ENCODE measurements at places on chromosomes 16 and 17.
A peak's percentile ranks its signal among the peaks of the same experiment; 100 is the strongest.

DNA sequence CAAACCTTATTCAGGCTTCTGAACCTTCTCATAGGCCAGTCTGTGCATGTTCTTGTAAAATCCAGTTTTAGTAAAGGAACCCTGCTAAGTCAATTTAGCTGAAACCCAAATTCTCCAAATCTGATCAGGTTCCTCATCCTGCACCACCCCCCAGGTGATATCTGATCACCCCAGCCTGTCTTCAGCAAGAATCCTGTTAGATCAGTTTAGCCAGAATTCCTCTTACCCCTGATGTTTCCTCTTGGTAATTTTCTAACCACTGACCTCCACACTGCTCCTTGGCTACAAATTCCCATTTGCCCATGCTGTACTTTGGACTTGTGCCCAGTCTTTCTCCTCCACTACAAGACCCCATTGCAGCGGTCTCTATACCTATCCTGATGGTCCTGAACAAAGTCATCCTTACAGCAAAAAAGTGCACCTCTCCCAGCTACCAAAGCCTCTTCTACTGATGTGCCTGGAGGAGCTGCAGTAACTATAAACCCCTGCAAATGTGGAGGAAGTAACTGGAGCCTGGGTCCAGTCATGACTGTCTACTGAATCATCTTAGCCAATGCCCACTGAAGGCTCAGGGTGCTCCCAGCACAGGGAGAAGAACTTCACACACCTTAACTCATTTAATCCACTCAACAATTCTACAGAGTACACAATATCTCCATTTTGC lies 23.8 kb downstream of the TEX14 start:
- DNase-seq, result no peak

GRCh38 chr16:77786186-77786847 lies 2.0 kb upstream of the VAT1L start:
- DNase-seq, result no peak

DNA sequence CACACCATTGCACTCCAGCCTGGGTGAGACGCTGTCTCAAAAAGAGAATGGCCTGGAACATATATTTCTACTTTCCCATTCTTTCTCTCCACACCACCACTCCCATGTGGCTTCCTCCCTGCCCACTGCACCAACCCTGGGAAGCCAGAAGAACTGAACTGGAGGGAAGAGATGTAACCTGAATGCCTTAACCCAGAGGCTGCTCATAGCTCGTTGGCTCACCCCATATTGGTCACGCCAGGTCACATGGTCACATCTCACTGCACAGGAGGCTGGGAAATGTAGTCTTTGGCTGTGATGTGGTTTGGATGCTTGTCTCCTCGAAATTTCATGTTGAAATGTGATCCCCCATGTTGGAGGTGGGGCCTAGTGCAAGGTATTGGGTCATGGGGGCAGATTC lies 5.9 kb upstream of the DNAH17 start:
- no peak for DNase-seq

GRCh38 chr17:28142305-28142704 lies 99.8 kb downstream of the NLK start:
- no peak for DNase-seq

DNA sequence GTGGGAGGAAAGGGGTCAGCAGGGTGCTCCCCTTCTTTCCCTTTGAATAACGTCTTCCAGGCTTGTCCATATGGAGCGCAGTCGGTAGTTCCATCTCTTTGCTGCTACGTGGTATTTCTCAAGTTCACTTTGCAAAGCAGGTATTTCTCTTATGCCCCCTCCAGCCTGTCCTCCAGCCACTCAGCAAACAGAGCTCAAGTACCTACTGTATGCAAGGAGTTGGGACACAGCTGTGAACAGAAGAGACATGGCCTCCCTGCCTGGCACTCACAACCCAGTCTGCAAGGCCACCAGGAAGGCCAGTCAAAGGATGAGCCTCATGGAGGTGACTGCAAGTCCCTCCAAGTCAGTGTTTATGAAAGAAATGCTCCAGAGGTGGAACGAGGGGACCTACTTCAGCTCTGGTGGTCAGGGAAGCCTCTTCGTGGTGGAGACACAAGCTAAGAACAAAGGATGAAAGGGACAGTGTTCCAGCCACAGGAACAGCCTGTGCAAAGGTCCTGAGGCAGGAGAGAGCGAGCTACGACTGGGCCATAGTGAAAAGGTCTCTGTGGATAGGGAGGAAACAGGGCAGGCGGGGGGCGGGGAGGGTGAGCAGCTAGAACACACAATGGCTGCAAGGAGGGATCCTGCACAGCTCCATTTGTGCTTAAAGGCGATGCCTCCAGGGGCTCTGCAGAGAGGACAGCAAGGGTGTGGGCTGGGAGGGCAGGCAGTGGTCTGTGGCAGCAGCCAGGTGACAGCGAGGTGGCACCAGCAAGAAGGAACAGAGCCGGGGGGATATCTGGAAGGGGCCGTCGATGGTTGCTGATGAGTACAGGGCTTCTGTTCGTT lies 32.6 kb downstream of the PPL start:
- DNase-seq, result no peak

DNA sequence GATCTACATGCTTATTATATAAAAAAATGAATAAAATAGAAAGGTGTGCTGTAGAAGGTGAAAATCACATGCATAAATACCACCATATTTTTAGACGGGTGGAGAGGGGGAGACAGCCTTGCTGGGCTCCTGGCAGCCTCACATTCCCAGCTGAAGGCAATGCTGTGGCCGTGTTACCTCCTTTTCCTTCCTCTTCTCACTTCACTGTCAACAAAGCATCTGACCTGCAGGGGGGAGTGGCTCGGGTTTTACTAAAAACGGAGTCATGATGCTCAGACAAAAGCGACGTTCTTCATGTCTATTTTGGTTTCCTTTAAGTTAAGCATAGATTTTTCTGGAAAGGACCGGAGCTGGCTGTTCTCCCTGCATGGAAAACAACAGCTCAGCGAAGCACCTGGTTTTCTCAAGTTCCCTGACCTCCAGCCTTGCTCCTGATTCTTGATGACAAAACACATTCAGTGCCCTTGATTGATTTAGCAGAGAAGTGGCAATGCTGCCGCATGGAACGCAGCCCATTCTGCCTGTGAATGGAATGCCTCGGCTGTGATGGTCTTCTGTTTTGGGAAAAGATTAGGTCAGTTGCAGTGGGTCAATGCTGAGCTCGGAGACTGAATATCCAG lies 5.5 kb upstream of the RPTOR start:
- DNase-seq, result no peak

GRCh38 chr17:50058296-50058953 lies 2.5 kb downstream of the ITGA3 start:
- no peak for DNase-seq

DNA sequence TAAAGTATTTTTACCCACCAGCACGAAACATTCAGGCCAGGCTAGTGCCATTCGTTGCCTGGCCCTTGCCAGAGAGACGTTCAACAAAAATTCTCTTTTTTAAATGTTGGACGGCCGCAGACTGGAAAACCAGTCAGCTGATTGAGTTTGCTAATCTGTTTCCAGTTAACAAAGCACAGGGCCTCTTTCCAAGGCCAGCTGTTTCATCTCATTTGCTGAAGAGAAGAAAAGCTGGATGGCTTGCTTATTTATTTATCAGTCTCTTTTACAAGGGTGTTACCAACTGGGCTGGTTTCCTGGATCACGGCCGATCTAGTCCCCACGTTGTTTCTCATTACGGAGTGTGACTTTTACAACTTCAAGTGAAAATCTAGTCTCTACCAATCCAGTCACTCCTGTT lies 418.7 kb upstream of the DYNLRB2 start:
- no peak for DNase-seq

DNA sequence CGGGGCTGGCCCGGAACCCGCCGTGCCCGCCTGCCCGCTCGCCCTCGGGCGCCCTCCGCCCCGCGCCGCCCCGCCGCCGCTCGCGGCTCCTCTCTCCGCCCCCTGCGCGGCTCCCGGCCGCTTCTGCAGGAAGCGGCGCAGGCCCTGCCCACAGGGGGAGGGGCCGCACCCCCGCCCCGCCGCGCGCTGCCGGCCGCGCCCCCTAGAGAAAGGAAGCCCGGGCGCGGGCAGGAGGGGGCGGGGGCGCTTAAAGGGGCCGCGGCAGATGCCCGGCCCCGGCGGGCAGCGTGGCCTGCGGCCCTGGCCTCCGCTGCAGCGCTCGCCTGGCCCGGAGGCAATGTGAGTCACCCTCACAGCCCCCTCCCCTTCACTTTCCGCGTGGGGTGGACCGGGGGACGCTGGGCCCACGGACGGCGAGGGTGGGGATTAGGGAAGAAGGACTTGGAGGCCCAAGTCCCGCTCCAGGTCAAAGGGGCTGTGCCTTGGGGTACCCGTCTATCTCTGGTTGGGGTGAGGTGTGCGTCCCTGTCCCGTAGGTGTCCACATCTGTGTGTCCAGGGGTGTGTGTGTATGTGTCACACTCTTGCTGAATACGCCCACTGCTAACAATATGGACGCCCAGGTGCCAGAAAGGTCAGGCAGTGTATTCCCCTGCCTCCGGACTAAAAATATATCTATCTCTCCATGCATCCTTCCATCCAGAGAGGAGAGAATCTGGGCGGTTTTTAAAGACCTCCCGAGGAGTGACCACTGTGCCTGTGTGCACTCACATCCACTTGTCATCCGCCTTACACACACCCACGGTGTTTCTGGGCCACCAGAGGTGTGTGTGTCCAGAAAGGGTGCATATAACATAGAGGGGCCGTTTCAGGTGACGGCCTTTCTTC lies at the start of gene GIT1:
Gene GIT1 (minus strand): TSS at position 125 of the 887 bp plus-strand sequence. CDS start 270 bp downstream, outside the sequence.
- peak; percentile 70 for DNase-seq

GRCh38 chr16:89643769-89644300 lies 13.7 kb downstream of the CHMP1A start:
- DNase-seq, result no peak

DNA sequence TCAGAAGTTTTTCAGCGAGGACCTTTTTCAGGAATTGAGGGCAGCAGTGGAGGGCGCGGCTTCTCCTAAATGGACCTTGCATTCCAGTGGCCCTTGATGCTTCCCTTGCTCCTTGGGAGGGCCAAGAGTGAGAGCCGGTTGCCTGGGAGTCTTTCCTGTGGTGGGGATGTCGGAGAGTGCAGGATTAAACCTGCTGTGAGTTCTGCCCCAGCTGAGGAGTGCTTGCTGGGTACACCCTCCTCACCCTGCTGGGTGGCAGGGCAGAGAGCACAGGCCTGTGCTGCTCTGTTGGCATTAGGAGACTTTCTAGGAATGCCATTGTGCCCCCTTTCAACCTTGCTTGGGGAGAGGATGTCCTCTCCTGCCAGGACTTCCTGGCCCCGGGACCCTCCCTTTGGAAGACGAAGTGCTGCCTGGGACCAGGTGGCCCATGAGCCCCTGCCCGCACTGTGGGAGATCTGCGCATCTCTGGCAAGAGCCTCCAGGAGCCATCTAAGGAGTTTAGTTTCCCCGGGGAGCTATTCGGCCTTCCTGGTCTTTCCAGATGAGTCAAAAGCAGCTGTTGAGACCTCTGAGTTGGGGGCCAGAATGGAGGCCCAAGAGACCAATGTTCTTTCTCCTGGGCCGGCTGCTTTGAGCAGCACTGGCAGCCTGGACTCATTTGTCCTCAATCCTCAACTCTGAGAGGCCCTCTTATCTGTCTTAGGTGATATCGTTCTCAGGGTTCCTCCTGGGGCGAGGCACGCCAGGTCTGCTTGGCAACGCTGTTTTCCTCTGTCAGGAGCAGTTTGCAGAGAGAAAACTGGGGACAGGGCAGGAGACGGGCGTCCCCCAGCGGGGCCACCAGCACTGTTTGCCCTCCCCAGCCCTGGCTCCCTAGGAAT lies 5.6 kb downstream of the LLGL2 start:
- no peak for DNase-seq

GRCh38 chr17:8062807-8063483 lies 24.1 kb downstream of the ALOX15B start:
- no peak for DNase-seq

- DNase-seq, result no peak
Observed at GRCh38 chr17:75623386-75623785, 9.8 kb upstream of the SMIM5 start.

GRCh38 chr17:14859542-14859941 lies 405.6 kb downstream of the PMP22 start:
- no peak for DNase-seq

- DNase-seq, result peak; percentile 14
Observed at GRCh38 chr17:1229349-1229899, 40.8 kb upstream of the BHLHA9 start.

DNA sequence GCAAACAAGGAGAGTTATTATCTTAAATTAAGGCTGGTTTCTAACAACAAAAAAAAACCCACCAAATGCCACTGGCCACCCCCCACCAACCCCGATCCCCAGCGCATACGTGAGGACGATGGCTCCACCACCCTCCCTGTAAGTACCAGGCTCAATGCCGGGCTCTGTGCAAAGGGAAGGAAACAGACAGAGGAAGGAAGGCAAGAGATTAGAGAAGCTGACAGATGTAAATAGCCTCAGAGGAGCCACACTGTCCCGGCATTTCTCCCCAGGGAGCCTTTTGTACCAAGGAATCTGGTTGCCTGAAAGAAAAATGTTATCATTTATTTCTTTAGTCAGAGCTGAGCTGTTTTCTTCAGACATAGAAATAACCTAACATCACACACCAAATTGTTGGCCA lies 13.1 kb downstream of the SOST start:
- DNase-seq, result no peak

- no peak for DNase-seq
Observed at GRCh38 chr17:12553625-12554024, 112.1 kb upstream of the MYOCD start.

DNA sequence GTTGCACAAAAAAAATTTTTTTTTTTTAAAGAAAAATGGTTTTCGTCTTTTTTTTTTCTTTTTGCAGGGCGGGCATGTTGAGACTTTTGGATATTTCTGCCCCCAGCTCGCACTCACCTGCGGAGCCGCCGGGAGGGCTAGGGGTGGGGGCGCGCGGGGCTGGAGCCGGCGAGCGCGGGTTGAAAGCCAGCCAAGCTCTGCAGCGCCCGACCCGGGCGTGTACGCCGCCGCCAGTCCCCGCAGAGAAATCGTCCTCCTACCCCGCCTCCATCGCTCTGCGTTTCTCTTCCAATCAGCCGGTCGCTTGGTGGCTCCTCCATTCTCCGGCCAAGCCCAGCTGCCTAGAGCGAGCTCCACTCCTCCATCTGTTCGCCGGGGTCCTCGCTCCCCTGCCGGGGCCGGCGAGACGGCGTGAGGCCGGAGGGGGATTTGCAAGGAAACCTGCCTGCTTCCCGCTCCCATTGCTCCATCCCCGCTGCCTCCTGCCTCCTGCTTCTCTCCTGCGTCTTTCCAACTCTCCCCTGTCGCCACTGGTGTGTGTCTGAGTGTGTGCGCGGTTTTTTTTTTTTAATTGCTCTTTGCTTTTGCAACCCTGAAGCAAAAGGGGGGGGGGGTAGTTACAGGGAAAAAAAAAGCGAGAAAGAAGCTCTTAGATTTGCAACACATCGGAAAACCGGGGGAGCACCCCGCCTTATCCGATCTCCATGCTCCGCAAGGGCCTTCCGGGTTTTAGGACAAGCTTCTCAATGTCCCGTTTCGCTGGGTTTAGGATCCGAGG lies 1.8 kb upstream of the UBTF start:
- peak; percentile 56 for DNase-seq

GRCh38 chr17:6352016-6352415 lies 82.9 kb downstream of the AIPL1 start:
- DNase-seq, result no peak
